ENCODE measurements at places on chromosomes 12 and 14.

DNA sequence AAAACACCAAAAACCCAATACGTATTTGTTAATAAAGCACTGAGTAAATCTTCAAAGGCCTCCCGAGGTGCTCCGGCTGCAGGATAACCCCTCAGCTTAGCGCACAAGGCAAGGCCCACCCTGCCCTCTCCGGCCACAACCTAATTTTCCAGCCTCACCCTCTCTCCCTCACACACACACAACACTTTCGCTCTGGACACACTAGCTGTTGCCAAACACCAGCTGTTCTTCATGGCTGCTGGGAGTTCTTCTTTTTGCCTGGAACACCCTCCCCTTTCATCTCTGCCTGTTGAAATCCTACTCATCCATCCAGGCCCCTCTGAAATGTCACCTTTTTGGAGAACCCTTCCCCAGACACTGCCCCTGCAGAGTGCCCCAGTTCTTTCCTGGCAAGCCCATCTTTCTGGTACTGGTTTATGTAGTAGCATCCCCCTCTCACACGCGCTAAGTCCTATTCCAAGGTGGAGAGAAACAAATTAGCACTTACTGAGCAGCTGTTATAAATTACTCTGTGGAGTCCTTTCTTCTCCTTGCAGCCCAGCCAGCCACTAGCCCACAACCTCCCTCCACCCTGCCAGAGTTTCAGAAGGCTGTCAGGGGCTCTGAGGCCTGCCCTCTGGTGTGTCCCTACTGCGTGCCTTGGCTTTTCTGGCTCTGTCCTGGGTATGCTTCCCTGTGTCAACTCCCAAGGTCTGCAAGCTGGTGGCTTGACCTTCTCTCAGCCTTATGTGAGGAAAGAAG, 805 bp upstream of the CRACR2A start:
- DNase-seq = no peak

DNA sequence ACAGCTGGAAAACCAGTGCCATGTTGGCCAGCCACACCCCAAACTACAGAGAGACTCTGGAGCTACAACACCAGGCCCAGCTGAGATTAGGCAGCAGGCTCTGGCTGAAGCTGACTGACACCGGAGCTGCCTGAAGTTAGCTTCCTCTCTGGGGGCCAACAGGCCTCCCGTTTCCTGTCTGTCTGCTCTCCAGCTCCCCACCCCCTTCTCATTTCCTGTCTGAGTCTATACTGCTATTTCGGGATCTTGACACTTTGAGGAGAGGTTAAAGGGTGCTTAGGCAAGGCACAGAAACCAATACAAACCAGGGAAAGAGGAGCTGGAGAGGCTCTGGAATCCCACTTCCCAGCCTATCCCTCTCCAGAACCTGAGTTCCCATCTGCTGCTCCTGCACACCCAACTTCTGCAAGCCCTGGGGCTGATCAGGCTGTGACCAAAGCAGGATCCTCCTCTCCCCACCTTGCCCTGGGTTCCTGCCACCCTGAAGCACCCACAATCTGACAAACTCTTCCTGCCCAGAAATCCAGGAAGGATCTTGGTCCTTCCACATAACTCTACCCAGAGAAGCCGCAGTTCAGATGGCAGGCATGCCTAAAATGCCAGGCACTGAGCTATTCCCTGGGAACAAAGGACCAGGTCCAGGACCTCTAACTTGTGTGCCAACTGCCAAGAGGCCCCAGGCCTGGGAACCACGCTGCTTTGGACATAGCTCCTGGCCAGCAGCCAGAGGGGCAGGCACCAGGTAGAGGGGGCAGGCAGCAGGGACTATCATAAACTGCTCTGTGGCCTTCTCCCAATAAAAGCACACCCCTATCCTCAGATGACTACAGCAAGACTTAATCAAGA, 39.9 kb downstream of the PRPF40B start:
- DNase-seq = peak; percentile 80

DNA sequence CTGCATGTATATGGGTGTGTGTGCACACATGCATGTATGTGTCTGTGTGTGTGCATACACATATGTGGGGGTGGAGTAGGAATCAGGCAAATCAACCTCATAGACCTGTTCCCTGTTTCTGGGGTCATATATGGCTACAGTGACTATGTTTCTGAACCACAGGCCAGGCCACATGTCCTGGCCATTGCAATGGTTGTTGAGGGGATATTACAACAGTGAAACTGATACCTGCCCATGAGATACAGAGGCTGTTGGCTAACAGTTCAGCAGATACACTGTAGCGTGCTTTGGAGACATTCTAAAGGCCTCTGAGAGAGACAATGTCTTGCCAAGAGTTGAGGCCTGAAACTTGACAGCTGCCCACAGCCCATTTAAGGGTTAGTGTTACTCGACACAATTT, 47.3 kb upstream of the FOS start:
- DNase-seq = no peak

DNA sequence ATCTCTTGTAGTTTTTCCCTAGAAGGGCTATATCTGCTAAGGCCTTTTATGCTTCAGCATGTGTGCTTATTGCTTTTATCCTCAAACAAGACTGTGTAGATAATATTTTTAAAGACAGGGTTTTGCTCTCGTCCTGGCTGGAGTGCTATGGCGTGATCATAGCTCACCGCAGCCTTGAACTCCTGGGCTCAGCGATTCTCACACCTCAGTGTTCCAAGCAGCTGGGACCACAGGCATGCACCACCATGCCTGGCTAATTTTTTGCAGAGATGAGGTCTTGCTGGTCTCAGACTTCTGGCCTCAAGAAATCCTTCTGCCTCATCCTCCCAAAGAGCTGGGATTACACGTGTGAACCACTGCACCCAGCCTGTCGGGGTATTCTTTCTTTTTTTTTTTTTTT, 137.3 kb upstream of the SCAF11 start:
- DNase-seq = no peak

- no peak for DNase-seq
These were observed 56.2 kb downstream of the ACTN1 start for GRCh38 chr14:68922886-68923285.
